ENCODE measurements at places on chromosomes 2 and 18.

GRCh38 chr2:23803965-23804542 is 122.9 kb downstream of the ATAD2B start:
- no peak for DNase-seq

DNA sequence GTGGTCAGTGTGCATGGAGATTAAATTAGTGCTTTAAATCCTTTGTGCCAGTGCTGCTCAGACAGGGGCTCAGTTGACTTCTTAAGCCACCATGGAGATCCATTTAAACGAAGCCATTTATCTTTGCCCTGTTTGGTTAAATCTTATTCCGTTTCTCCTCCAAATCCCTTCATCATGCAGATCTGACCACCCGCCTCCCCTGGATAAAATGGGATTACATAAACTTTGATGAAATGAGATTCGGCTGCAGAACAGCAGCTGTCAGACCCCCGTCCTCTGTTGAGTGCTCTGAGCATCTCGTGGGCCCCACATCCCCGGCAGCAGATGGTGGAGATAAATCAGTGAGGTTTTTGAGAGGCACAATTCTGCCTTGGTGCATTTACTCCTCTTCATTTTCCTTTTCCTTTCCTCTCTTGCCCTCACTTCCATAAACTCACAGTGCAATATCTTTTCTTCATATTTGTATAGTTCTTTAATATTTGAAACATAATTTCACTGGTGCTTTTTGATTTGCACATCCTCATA is 84.4 kb upstream of the TWIST2 start:
- DNase-seq, result no peak

DNA sequence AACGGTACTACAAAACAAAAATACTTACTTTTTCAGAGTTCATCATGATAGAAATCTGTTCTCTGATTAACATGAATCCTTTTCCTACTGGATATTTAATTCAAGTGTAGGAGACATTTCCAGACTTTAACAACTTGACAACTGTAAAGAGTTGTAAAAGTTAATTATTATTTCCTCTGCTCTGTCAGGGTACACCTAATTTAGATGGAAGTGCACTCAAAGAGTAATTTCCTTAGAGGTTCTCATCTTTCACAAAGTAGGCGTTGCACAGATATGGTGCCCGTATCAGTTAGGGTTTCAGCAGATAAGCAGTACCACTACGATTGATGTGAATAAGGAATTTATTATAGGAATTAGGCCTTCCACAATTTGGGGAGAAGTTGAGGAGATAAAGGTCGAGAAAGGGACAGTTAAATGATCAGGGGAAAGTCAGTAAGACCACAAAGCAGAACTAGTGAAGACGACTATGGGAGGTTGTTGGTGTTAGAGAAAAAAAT is 16.2 kb upstream of the PDE11A start:
- no peak for DNase-seq

DNA sequence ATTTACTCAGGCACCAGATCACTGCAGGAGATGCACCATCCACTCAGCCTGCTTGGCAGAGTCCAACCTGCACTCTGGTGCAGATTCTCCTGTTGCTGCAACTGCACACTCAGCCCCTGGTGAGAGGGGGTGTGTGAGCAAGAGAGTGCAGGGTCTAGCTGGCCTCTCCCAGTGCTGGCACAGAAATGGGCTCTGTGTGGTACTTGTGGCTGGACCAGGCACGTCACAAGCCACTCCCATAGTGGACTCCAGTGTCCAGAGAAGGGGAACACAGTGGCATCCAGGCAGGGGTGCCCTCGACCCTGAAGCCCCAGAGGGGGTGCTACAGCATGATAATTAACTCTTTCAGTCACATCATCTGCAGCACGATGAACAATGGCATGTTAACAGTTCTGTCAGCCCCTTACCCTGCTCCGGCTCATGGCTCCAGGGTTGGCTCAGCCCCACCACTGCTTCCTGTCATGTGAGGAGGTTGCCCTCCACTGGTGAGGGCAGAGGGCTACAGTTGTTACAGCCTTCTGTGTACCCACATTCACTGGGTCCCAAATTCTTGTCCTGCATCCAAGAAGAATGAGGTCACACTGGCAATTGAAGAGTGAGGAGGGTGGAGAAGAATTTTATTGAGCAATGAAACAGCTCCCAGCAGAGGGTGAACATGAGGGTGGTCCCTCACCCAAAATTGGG is 135.7 kb downstream of the EVA1A start:
- DNase-seq, result no peak

DNA sequence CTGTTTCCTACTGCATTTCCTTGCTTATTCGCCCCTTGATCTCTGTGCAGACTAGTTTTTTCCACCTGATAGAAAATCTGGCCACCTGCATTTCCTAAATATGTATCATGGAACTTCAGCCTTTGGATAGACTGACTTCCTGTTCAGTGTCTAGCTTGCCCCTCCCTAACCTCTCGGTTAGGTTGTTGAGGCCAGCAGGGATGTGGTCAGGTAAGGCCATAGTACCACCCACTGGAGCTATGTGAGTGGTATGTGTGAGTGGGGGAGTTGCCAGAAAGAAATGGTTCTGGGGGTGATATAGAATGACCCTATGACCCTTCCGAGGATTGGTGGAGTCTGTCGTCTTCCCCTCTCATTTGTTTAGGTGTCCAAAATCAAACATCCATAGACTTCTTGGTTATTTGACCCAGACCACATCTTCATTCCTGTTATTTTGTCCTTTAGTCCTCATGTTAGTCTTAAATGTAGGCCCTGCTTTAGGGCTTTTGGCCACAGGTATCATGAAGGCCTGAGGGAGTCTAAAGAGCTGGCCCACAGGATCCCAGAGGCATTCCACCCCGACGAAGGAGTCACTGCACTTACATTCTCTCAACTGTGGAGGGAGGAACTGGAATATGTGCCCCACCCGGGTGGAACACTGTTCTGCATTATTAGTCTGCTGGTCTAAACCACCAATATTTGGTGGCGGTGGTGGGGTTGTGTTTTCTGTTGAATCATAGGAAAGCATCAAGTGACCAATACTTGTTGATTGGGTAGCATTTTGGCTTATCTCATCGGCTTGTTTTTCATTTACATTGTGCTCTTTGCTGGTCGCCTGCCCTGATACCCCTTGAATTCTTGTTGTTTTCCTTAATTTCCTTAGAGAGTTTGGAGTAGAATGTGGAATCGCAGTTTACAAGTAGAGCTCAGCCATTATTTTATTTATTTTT is 21.9 kb downstream of the CAB39 start:
- no peak for DNase-seq

DNA sequence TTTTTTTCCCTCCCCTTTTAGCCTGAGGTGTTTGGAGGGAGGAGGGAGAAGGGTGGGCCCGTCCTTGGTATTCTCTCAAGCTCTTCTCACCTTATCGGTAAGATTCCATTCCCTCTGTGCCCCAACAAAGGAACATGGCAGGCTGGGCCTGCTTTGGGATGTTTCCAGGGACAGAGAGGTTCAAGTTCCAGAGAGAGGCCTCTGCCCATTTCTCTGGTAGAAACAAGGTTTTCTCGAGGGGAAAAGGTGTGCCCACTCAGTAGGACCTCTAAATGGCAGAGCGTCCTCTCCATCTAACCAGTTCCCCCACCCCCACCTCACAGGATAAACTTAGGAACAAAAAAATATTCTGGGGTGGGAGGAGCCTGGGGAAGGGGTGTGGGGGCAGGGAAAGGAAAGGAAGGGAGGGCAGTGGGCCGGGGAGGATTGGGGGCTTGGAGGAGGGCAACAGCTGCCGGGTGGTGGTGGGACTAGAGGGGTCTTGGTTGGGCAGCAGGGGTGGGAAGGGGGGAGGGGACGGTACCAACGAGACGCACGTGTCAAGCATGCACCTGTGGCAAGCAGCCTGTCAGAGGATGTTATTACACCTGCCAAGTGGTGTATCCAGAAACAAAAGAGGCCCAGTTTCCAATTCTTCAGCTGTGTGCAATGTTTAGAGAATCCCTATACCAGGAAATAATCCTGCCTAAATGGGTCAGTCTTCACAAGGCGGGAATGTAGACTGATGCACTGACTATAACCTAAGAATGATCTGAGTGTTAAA is 2.1 kb downstream of the PCBP1 start:
- peak; percentile 15 for DNase-seq

- no peak for DNase-seq
These were observed 398 bp downstream of the CRYBA2 start for GRCh38 chr2:218992703-218993344.

- DNase-seq, result peak; percentile 7
These were observed 47.0 kb downstream of the SLC9A4 start for GRCh38 chr2:102520009-102520408.

GRCh38 chr18:44516450-44516849 is 164.2 kb upstream of the SETBP1 start:
- no peak for DNase-seq

- DNase-seq, result no peak
These were observed 158.6 kb downstream of the AQP4 start for GRCh38 chr18:26706911-26707351.

GRCh38 chr2:164913011-164913410 is 42.3 kb downstream of the SLC38A11 start:
- DNase-seq, result no peak

- DNase-seq, result no peak
These were observed 27.1 kb upstream of the SULT1C3 start for GRCh38 chr2:108212671-108213070.

DNA sequence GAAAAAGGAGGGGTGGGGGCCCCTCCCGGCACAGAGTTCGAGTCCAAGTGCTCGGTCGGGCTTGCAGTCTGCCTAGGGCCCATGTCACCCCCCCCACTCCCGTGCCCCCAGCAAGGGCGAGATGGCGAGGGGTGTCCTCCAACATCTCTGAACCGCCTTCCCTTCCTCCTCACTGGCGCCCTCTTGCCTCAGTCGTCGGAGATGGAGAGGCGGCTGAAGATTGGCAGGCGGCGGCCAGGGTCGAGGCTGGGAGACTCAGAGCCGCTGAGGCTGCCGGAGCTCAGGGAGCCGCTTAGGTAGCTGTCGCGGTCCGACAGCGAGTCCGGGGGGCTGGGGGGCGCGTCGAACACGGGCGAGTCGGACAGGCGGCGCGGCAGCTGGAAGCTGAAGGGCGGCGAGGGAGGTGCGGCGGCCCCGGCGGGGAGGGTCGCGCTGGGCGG is 2.3 kb downstream of the ZFP36L2 start:
- no peak for DNase-seq

DNA sequence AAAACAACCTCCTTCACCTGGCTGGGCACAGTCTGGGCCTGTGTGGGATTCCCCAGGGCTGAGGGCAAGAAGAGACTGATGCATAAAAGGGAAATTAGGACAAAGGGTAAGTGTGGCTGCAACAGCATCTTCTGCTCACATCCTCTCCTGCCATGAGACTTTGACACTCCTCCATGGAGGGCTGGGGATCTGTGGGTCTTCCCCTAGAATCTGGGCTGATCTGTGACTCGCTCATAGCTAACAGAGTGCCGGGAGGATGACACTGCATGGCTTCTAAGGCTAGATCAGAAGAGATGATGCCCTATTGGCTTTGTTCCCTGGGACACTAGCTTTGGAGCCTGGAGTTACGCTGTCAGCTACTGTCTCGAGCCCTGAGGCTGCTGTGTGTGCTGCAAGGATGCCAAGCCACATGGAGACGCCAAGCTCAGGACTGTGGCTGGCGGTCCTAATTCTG is 24.3 kb downstream of the MOCOS start:
- DNase-seq, result no peak

GRCh38 chr2:36173760-36174404 is 181.7 kb upstream of the CRIM1 start:
- DNase-seq, result no peak

DNA sequence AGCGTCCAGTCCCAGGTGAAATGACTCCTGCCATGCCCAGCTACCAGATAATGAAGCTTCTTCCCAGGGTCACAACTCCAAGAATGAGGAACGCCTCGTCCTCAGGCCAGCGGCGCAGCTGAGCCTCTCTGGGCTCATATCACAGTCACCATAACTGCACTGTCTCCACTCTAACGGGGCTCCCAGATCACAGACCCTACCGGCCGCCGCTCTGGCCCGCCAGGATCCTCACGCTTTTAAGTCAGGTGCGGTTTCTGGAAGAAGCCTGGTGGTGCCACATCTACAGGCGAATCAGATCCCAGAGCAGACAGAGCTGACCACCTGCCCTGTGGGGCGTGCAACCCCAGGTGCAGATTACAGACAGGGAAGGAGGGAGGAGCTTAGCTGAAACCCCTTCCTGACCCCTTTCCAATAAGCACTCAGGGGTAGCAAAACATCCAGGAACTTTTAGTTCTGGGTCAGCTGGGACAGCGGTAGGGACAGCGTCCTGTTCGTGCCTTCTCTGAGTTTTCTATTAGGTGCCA is 3.7 kb upstream of the ACKR3 start:
- DNase-seq, result no peak

DNA sequence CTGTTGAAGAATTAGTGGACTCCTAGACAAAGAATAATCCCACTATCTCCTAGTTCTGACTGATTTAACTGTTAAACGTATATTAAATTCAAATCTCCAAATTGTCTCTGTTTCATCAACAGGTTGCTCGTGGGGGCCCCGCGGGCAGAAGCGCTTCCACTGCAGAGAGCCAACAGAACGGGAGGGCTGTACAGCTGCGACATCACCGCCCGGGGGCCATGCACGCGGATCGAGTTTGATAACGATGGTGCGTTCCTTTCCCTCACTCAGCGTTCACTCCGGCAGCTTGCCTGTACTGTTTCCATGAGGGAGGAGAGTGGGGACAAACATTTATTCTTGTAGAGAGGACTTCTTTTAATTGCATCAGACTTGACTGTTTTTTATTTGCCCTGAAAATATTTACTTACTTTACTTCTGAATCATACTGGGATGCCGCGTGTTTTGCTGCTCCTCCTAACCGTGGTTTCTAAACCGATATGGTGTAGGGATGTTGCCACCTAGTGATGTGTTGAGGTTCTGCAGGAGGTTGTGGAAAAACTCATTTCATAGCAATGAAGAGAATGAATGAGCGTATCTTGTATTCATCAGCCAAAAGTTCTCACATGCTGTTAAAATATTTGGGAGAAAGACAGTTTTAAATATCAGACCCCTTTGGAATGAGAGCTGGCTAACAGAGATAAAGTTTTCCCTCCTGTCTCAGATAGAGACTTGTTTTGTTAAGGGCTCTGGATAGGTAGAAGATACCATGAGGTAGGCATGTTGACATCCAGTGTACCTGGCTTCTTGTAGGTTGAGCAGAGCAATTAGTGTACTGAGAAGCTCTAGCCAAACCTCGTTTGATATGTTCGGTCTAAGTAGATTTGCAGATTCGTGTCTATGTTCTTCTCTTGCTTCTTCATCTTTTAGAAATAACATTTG is 38.3 kb downstream of the ITGA6 start:
- DNase-seq, result peak; percentile 61

- DNase-seq, result no peak
These were observed 328.8 kb upstream of the SLC14A2 start for GRCh38 chr18:45286431-45286830.

GRCh38 chr2:108124736-108125495 is 114.9 kb upstream of the SULT1C3 start:
- DNase-seq, result no peak

GRCh38 chr2:54629914-54630857 is 93.3 kb upstream of the EML6 start:
- no peak for DNase-seq

DNA sequence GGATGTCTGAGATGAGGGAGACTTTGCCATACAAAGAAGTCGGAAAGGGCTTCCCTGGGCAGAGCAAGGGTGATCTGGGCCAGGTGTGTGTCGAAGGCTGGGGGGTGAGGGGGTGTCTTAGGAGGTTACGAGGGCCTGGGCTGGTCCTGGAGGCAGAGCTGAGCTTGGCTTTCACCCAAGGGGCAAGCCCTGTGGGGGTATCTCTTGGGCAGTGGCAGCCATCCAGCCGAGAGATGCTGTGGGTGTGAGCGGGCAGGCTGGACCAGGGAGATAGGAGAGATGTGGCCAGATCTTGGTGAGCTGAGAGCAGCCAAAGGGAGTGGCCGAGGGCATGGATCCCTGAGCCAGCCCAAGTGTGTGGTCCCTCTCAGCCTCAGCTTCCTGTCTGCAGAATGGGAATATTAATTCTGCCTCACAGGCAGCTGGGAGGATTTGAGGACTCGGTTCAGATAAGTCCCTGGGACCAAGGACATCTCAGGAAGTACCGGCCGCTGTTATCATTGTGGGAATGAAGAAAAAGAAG is 33.0 kb downstream of the MAL start:
- DNase-seq, result no peak
